Daoy (cell line): ENCODE measurements at places on chromosomes 12 and 14. TPM values are rescaled to one million over a fixed set of nuclear protein-coding genes. Genes with fewer than 3 reads are reported as not detected.
A peak's percentile ranks its signal among the peaks of the same experiment; 100 is the strongest.

The TMEM132C gene
- total RNA-seq, result 0.42 TPM in 1 of 2 replicates, not detected in the other

DNA sequence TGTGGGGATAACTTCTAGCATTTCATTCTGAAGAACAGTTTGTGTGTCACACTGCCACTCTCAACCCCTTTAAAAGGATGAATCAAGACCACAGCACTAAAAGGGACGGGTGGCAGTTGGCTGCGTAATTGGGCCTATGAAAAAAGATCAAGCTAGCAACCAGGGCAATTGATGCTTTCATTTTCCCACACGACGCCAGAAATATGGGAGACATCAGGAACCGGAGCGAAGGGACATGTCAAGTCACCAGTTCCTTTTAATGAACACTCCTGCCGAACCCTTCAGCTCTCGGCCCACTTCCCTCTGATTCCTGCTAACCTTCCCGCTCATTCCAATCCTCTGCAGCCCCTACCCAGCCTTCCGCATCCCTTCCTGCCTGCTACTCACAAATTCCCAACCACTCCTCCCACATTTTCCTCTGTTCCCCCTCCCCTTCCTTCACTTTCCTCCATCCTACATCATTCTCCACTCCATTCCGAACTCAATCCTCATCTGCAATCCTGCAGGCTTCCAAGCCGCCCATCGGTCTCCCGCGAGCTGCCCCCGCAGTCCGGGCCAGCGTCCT, 753 bp downstream of the CSRNP2 start:
- peak; percentile 55 for DNase-seq

- peak; percentile 87 for DNase-seq
These were observed 2.1 kb downstream of the PRPH start for GRCh38 chr12:49296836-49297694.

DNA sequence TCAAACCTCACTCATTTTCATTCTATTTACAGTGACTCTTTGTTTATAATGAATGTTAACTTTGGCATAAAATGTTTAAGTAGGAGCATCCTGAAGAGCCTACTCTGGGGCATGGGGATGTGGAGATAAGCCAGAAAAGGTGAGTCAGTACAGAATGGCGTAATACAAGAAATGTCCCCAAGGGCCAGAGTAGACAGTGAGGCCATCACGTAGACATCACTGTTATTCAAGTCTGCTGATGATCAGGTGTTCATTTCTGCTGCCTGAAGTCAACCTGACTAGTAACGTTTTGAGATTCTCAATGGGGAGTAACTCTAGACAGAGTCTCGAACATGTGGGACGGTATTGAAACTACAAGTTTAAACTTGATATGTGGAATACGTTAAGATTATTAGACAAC, 47.6 kb upstream of the PKP2 start:
- DNase-seq, result peak; percentile 34

The ALDH6A1 gene
- 6.1 and 10.6 TPM in 2 replicates for total RNA-seq

The TSHR gene
- not detected in 2 replicates for total RNA-seq

DNA sequence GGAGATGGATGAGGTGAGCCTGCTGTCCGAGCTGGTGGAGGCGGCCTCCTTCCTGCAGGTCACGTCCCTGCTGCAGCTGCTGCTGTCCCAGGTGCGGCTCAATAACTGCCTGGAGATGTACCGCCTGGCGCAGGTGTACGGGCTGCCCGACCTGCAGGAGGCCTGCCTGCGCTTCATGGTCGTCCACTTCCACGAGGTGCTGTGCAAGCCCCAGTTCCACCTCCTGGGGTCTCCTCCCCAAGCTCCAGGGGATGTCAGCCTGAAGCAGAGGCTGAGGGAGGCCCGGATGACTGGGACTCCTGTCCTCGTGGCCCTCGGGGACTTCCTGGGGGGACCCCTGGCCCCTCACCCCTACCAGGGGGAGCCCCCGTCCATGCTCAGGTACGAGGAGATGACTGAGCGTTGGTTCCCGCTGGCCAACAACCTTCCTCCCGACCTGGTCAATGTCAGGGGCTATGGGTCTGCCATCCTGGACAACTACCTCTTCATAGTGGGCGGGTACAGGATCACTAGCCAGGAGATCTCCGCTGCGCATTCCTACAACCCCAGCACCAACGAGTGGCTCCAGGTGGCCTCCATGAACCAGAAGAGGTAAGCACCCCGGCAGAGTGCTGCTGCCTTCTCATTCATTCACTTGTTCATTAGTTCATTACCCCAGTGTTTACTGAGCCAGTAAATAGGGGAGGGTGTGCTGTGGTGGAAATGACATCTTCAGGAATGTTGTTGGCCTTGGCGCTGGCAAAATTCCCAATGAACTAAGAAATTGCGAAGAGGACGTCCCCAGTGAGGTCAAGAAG, 774 bp upstream of the MANSC4 start:
- DNase-seq, result peak; percentile 57

- DNase-seq, result peak; percentile 95
These were observed 4.9 kb downstream of the ZNF385A start for GRCh38 chr12:54379398-54380201.

DNA sequence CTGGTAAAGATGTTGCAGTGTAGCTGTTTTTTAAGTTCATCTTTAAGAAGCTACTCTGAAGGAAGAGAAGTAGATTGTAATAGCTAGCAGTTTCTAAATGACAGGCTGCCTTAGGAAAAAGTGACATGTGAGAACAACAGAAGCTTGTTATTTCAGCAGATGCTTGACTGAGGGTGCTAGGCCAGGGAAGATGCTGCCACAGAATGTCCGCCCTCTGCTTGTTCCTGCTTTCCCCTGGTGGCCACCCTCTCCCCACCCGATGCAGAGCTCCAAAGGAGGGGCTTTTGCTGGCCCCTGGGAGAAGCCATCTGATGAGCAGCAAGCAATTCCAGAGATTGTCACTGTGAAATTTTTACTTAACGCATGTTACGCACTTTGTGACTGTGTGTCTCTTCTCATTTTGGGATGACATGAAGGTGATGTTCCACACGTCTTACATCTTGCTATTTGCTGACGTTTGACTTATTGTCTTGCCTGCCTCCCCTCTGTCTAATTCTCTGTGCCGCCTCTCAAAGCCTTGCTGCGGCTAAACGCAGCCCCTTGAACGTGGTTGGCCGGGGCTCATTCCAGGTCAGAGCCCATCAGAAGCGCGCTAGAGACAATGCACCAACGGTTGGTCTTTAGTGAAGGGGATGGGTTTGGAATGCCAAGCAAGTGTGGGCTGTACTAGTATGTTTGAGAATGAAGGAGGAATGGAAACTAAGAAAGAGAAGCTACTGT, 44.8 kb downstream of the WDR20 start:
- no peak for DNase-seq

- no peak for DNase-seq
These were observed 450 bp upstream of the RBM25 start for GRCh38 chr14:73057944-73058223.

- peak; percentile 26 for DNase-seq
These were observed 424 bp downstream of the BBOF1 start for GRCh38 chr14:74019408-74020137.

The MYF5 gene
- not detected in 2 replicates for total RNA-seq

- DNase-seq, result peak; percentile 60
These were observed 17.9 kb downstream of the PXN start for GRCh38 chr12:120247621-120248030.

DNA sequence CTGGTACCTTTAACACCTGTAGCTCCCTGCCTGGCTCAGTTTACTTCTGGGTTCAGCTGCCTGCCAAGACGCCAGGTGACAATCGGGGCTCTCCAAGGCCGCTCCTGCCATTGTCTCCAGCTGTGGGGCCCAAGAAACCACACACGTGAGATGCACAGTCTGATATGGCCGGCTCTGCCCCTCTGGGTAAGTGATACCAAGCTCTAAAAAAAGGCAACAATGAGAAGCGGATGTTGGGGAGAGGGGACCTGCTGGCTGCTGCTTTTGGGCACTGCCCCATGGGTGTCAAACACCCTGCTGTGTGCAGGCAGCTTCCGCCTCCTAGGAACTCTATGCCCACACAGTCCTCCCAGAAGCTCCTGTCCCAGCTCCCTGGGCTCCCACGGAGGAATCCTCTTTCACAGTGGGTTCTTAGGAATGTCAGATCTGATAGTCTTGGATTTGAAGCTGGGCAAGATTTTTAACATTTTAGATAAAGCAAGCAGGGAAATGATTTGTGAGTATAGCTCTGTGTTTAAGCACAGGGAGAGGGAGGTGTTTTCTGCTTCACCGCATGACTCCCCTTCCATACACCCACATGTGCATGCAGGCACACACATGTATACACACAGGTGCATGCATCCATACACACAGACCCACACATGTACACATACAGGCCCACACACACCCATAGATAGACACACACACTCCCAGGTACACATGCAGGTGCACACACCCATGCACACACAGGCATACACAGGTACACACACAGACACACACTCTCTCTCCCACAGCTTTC, 1135.8 kb downstream of the BCL11B start:
- DNase-seq, result no peak

The CHD8 gene
- total RNA-seq, result 42.4 and 42.6 TPM in 2 replicates

- no peak for DNase-seq
These were observed 59.5 kb upstream of the RNU6-7 start for GRCh38 chr14:32142341-32142740.

GRCh38 chr12:7017870-7018349, 366 bp downstream of the LPCAT3 start:
- DNase-seq, result no peak

The TAS2R19 gene
- 9.0 TPM in 1 of 2 replicates, not detected in the other for total RNA-seq

GRCh38 chr14:31440280-31440679, 17.0 kb downstream of the DTD2 start:
- DNase-seq, result no peak

DNA sequence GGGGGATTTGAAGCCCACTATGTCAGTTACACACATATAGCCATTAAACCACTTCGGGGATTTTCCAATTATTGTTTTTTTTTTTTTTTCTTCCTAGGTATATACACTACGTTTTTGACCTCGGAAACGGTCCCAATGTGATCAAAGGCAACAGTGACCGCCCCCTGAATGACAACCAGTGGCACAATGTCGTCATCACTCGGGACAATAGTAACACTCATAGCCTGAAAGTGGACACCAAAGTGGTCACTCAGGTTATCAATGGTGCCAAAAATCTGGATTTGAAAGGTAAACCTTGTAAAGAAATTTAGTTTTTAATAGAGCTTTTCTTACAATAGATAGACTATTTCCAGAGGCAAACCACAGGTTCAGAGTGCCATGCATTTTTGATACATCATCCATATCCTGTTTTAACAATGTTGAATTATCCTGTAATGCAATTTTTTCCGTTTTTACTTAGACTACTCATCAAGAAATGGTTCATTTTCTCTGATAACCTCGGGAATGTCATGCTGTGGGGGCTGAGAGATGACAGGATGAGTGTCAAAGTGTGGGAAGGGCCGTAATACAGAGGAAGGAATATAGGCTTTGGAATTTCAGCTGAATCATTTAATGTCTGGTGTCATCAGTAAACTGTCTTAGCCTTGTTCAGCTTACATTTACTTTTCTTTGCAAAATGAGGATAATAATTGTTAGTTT, 797.1 kb downstream of the NRXN3 start:
- DNase-seq, result peak; percentile 4

DNA sequence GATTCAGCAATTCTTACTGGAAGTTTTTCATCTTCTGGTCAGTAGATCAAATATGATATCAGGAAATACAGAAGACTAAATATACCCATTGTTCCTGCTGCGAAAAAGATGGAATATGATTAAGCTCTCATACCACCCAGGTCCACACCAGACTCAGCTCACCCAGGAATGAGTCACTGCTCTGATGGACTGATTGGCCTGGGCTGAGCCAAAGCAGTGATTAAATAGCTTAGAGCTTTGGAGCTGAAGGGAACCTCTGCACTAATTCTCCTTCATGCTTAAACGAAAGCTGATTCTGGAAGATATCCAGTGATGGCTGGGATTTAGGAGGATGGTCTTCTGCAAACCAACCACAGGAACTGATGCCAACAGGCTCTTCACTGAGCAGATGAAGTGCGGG, 62.0 kb upstream of the SYT1 start:
- DNase-seq, result peak; percentile 74

The FAM90A1 gene
- 0.17 TPM in 1 of 2 replicates, not detected in the other for total RNA-seq

- no peak for DNase-seq
These were observed 11.4 kb downstream of the SLC7A8 start for GRCh38 chr14:23172096-23172495.

DNA sequence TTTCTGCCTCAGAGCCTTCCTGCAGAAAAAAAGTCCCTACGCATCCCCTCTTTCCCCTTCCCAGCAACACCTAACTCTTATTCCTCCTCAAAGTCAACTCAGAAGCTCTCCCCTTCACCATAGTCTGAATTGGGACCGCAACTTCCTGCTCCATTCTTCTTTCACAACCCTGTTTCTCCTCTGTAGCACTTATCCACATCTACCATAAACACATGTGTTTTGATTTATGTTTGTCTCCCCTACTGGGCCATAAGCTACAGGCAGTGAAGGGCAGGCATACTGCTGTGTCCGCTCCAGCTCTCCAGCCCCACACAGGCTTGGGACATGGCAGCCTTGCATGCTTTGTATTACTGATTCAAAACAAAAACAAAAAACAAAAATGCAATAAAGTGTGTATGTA, 5.9 kb downstream of the SDR9C7 start:
- DNase-seq, result no peak

The RBM25 gene
- total RNA-seq, result 57.4 and 58.1 TPM in 2 replicates

GRCh38 chr12:124923905-124924734, 9.7 kb upstream of the UBC start:
- peak; percentile 57 for DNase-seq

DNA sequence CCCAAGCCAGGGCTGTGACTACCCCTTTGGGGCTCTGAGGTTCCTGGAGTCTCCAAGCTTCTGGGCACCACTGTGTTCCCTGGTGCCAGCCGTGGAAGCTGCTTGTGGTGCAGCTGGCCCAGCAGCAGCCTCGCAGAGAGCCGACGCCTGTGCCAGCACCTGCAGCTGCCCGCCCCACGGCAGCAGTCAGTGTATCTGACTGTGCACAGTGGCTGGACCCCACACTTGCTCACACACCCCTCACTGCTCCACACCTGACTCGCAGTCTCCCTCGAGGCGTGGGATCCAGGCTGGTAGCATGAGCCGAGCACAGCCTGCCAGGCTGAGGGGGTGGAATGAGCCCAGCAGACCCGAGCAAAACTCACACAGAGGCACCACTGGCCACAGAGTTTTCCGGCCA, 325.2 kb downstream of the PCNX1 start:
- DNase-seq, result no peak

DNA sequence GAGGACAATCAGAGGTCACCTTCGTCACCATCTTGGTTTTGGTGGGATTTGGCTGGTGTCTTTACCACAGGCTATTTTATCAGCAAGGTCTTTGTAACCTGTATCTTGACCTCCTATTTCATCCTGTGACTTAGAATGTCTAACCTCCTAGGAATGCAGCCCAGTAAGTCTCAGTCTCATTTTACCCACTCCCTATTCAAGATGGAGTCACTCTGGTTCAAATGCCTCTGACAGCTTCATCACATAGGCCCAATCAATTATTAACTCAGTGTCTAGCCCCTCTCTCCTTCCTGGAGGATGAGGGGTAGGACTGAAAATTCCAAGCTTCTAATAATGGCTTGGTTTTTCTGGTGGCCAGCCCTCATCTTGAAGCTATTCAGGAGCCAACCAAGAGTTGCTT, 111.4 kb upstream of the NAP1L1 start:
- no peak for DNase-seq

GRCh38 chr12:101592448-101592847, 2.3 kb upstream of the MYBPC1 start:
- no peak for DNase-seq

- no peak for DNase-seq
These were observed 30.5 kb downstream of the EP400 start for GRCh38 chr12:131980263-131980662.

GRCh38 chr14:103292426-103293374, 41.3 kb upstream of the EIF5 start:
- DNase-seq, result peak; percentile 79

The SLCO1B1 gene
- not detected in 2 replicates for total RNA-seq

GRCh38 chr12:3647504-3647903, 105.4 kb downstream of the CRACR2A start:
- no peak for DNase-seq
